Stimulated activated naive CD4-positive, alpha-beta T cell treated with Interleukin-2 at 50 U/mL for 16 hours (primary cell): ENCODE measurements at places on chromosomes 1 and 21.

- DNase-seq = no peak
These were observed 31.9 kb downstream of the GDAP2 start for GRCh38 chr1:117897551-117897950.

GRCh38 chr1:59007820-59008598 is 224.2 kb upstream of the JUN start:
- DNase-seq = peak; percentile 3

- DNase-seq = no peak
These were observed 89.7 kb downstream of the ATP1B1 start for GRCh38 chr1:169196161-169196560.

- DNase-seq = no peak
These were observed 3.0 kb downstream of the EPS8L3 start for GRCh38 chr1:109760581-109761226.

- no peak for DNase-seq
These were observed 16.2 kb upstream of the KPRP start for GRCh38 chr1:152741656-152742055.

- peak; percentile 48 for DNase-seq
These were observed 13.9 kb downstream of the NT5C1A start for GRCh38 chr1:39657923-39658485.

- DNase-seq = no peak
These were observed 492.2 kb upstream of the DAB1 start for GRCh38 chr1:57916041-57916440.

GRCh38 chr1:175506081-175506480 is 237.3 kb downstream of the TNR start:
- no peak for DNase-seq
